Left lung (tissue), 14 donors: ENCODE measurements at places on chromosomes 12 and 14. TPM values are rescaled to one million over a fixed set of nuclear protein-coding genes. Genes with fewer than 3 reads are reported as not detected.
A peak's percentile ranks its signal among the peaks of the same experiment; 100 is the strongest.

DNA sequence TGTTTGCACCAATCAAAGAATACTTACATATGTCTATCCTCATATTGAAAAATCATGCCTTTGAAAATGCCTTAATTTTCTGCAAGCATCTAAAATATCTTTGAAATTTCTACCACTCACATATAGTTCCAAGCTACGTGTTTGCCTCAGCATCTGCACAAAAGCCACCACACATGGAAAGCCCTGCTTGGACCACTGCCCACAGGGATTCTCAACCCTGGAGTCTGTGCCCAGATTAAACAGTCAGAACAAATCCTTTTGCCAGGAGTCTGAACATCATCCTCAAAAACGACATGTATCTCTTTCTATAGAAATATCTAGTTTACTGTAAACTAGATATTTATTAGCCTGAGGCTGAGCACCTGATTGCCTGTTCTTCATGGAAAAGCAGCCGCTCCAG lies 32.6 kb downstream of the ARMH4 start:
- H3K36me3 ChIP-seq: no peaks in the 10 kb centered on the region
- H3K4me3 ChIP-seq: no peak overlapping the region
- no peak for DNase-seq
- H3K27ac ChIP-seq: no peak overlapping the region
- no peaks in the 10 kb centered on the region for H3K4me1 ChIP-seq

DNA sequence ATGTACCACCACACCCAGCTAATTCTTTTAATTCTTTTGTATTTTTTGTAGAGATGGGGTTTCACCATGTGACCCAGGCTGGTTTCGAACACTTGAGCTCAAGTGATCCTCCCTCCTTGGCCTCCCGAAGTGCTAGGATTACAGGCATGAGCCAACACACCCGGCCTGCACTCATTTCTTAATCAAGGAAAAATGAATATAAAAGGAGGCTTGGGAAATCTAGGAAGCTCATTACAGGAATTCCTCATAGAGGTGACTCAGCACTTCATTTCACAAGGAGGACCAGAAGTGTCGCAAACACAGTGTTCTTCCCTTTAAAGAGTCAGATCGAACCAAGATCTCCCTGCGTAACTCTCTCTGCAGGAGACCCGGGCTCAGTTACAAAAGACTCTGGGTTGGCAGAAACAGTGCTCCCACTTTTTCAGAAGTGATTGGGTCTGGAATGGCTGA lies 30.3 kb downstream of the NFKBIA start:
- H3K36me3 ChIP-seq: no peaks in the 10 kb centered on the region
- DNase-seq: no peak
- H3K4me1 ChIP-seq: no peaks in the 10 kb centered on the region
- H3K27me3 ChIP-seq: no peaks in the 10 kb centered on the region

GRCh38 chr12:94575024-94575423 lies 75.3 kb downstream of the TMCC3 start:
- no peaks in the 10 kb centered on the region for H3K4me1 ChIP-seq
- no peaks in the 10 kb centered on the region for H3K27me3 ChIP-seq
- H3K36me3 ChIP-seq: no peaks in the 10 kb centered on the region
- H3K4me3 ChIP-seq: no peak overlapping the region
- H3K27ac ChIP-seq: no peak overlapping the region

DNA sequence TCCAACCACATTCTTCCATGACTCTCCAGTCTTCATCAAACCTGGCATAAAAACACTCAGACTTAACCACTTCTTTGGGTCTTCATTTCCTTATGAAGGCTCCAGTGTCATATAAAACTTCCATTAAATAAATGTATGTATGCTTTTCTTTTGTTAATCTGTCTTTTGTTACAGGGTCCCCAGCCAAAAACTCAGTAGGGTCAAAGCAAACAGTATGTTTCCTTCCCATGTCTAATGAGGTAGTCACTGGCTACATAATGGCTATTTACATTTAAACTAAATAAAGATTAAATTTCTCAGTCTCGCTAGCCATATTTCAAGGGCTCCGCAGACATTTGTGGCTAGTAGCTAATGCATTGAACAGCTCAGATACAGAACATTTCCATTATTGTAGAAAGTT lies 40.1 kb upstream of the STAB2 start:
- no peak overlapping the region for H3K27ac ChIP-seq
- H3K36me3 ChIP-seq: no peaks in the 10 kb centered on the region
- peaks cover 2% of the 10 kb centered on the region for H3K27me3 ChIP-seq
- H3K4me3 ChIP-seq: no peak overlapping the region
- DNase-seq: no peak

DNA sequence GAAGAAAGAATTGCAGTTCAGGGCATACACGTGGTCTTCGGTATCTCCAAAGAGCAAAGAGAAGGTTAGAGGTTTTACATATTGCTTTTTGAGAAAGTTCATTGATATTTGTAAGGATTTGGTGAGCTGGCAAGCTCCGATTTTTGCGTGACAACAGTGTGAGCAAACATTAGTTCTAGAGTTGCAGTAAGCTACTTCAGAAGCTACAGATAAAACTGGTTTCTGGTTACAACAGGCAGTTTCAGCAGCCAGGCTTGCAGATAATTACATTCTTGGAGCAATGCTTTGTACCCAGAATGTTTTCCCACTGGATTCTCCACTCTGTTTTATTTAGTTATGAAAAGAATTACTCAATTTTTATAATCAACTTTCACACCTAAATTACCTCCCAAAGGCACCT lies 28.2 kb downstream of the KLRK1 start:
- no peaks in the 10 kb centered on the region for H3K27me3 ChIP-seq
- DNase-seq: no peak
- peak overlapping the region; percentile 92 for H3K27ac ChIP-seq
- H3K4me3 ChIP-seq: no peak overlapping the region

GRCh38 chr12:110284597-110284996 lies 3.5 kb downstream of the ATP2A2 start:
- peak overlapping the region; percentile 91 for H3K4me3 ChIP-seq
- H3K27ac ChIP-seq: peak overlapping the region; percentile 20
- no peaks in the 10 kb centered on the region for H3K27me3 ChIP-seq
- no peaks in the 10 kb centered on the region for H3K36me3 ChIP-seq
- peaks cover 84% of the 10 kb centered on the region for H3K4me1 ChIP-seq

- H3K27me3 ChIP-seq: no peaks in the 10 kb centered on the region
- H3K4me1 ChIP-seq: no peaks in the 10 kb centered on the region
- H3K4me3 ChIP-seq: no peak overlapping the region
- no peaks in the 10 kb centered on the region for H3K36me3 ChIP-seq
Observed at GRCh38 chr12:18955594-18955993, 173.9 kb upstream of the PLEKHA5 start.

GRCh38 chr14:32896979-32897697 lies 41.5 kb upstream of the NPAS3 start:
- peak overlapping the region; percentile 62 for H3K27ac ChIP-seq
- no peaks in the 10 kb centered on the region for H3K36me3 ChIP-seq
- no peak for DNase-seq
- peak overlapping the region; percentile 23 for H3K4me3 ChIP-seq
- H3K27me3 ChIP-seq: no peaks in the 10 kb centered on the region
- no peaks in the 10 kb centered on the region for H3K4me1 ChIP-seq

GRCh38 chr14:96663491-96664067 lies 133.6 kb upstream of the VRK1 start:
- H3K27ac ChIP-seq: no peak overlapping the region
- H3K4me1 ChIP-seq: no peaks in the 10 kb centered on the region
- H3K36me3 ChIP-seq: no peaks in the 10 kb centered on the region

GRCh38 chr12:109134186-109134917 lies 18.0 kb downstream of the ACACB start:
- H3K27ac ChIP-seq: no peak overlapping the region
- no peak for DNase-seq
- H3K4me3 ChIP-seq: no peak overlapping the region
- no peaks in the 10 kb centered on the region for H3K27me3 ChIP-seq
- H3K36me3 ChIP-seq: no peaks in the 10 kb centered on the region

DNA sequence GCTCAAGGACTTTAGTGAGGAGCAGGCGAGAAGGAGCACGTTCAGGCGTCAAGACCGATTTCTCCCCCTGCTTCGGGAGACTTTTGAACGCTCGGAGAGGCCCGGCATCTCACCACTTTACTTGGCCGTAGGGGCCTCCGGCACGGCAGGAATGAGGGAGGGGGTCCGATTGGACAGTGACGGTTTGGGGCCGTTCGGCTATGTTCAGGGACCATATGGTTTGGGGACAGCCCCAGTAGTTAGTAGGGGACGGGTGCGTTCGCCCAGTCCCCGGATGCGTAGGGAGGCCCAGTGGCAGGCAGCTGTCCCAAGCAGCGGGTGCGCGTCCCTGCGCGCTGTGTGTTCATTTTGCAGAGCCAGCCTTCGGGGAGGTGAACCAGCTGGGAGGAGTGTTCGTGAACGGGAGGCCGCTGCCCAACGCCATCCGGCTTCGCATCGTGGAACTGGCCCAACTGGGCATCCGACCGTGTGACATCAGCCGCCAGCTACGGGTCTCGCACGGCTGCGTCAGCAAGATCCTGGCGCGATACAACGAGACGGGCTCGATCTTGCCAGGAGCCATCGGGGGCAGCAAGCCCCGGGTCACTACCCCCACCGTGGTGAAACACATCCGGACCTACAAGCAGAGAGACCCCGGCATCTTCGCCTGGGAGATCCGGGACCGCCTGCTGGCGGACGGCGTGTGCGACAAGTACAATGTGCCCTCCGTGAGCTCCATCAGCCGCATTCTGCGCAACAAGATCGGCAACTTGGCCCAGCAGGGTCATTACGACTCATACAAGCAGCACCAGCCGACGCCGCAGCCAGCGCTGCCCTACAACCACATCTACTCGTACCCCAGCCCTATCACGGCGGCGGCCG lies 1.1 kb downstream of the PAX9 start:
- H3K27ac ChIP-seq: no peak overlapping the region
- no peaks in the 10 kb centered on the region for H3K36me3 ChIP-seq
- peak; percentile 77 for DNase-seq

GRCh38 chr14:20455355-20456300 lies 602 bp downstream of the APEX1 start:
- no peaks in the 10 kb centered on the region for H3K27me3 ChIP-seq
- no peak for DNase-seq
- peak overlapping the region; percentile 96 for H3K27ac ChIP-seq

DNA sequence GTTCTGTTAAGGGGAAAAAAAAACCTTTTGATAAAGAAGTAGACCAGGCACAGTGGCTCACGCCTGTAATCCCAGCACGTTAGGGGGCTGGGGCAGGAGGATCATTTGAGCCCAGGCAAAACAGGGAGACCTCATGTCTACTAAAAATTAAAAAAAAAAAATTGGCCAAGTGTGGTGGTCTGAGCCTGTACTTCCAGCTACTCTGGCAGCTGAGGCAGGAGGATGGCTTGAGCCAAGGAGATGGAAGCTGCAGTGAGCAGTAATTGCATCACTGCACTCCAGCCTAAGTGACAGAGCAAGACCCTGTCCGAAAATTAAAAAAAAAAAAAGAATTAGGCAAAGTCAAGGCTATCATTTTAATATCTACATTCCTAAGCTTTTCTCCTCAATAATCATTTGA lies 124.8 kb upstream of the CPM start:
- H3K27ac ChIP-seq: no peak overlapping the region
- DNase-seq: no peak
- H3K36me3 ChIP-seq: no peaks in the 10 kb centered on the region

- H3K27me3 ChIP-seq: no peaks in the 10 kb centered on the region
- H3K4me1 ChIP-seq: no peaks in the 10 kb centered on the region
- no peak for DNase-seq
- H3K4me3 ChIP-seq: no peak overlapping the region
Observed at GRCh38 chr12:114248527-114248926, 157.4 kb downstream of the TBX5 start.

Gene E2F7
- 1.8 TPM for total RNA-seq

Gene LHX5
- not detected for total RNA-seq

Gene NOXRED1
- total RNA-seq: 0.26 TPM
